ENCODE measurements at places on chromosomes 2 and 18. TPM values are rescaled to one million over a fixed set of nuclear protein-coding genes. Genes with fewer than 3 reads are reported as not detected.

DNA sequence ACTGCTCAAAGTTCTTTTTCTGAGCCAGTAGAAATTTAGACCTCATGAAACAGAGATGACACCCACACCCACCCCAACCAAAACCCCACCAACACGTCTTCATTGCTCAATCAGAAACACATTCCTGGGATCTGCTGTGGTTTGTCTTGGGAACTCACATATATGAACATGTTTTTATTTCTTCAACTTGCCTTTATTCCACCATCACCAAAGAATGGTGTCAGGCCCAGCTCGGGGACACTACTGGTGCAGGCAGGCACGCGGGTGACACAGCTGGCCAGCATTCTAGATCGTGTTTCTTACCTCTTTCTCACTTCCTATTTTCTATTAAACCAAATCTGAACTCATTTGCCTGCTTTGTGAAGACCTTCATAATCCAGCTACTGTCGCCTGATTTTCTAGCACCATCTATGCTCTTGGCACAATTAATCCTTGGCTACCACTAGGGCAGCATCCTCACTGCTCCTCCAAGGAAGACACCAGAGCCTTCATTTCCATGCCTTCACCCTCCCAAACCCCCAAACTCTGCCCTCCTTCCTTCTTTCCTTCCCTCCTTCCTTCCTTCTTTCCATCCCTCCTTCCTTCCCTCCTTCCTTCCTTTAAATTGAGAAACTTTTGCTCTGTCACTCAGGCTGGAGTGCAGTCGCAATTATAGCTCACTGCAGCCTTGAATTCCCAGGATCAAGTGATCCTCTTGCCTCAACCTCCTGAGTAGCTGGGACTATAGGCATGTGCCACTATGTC is 157.1 kb downstream of the BCL2 start:
- DNase-seq, result no peak

DNA sequence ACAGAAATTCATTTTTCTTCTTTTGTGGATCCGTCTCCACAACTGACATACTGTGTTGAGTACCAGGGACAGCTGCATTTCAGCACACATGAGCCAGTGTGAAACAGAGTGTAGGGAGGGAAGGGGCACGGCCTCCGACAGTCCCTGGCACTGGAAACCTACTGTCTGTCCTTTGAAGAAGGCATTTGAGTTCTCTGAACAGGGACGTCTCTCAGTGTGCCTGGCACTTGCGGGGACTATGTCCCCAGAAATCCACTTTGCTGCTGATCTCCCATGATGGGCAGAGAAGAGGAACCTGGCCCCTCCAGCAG is 48.1 kb downstream of the PLB1 start:
- DNase-seq, result no peak

GRCh38 chr18:79625924-79626561 is 53.6 kb upstream of the CTDP1 start:
- no peak for DNase-seq

GRCh38 chr18:31040686-31041270 is 1.8 kb downstream of the DSC3 start:
- no peak for DNase-seq

DNA sequence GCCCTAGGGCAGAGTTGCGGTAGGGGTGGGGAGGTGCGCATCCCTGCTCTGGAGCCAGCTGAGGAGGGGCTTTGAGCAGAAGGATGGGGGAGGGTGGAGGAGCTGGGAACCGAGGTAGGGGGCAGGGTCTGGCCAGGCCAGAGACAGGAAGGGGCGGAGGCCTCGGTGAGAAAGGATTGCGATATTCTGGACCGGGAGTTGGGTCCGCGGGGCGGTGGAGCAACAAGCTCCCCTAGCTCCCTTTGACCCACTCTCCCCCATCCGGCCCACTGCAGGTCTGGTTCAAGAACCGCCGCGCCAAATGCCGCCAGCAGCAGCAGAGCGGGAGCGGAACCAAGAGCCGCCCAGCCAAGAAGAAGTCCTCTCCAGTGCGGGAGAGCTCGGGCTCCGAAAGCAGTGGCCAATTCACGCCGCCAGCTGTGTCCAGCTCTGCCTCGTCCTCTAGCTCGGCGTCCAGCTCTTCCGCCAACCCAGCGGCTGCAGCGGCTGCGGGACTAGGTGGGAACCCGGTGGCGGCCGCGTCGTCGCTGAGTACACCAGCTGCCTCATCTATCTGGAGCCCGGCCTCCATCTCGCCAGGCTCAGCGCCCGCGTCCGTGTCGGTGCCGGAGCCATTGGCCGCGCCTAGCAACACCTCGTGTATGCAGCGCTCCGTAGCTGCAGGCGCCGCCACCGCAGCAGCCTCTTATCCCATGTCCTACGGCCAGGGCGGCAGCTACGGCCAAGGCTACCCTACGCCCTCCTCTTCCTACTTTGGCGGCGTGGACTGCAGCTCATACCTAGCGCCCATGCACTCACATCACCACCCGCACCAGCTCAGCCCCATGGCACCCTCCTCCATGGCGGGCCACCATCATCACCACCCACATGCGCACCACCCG is 4.8 kb downstream of the OTX1 start:
- no peak for DNase-seq

DNA sequence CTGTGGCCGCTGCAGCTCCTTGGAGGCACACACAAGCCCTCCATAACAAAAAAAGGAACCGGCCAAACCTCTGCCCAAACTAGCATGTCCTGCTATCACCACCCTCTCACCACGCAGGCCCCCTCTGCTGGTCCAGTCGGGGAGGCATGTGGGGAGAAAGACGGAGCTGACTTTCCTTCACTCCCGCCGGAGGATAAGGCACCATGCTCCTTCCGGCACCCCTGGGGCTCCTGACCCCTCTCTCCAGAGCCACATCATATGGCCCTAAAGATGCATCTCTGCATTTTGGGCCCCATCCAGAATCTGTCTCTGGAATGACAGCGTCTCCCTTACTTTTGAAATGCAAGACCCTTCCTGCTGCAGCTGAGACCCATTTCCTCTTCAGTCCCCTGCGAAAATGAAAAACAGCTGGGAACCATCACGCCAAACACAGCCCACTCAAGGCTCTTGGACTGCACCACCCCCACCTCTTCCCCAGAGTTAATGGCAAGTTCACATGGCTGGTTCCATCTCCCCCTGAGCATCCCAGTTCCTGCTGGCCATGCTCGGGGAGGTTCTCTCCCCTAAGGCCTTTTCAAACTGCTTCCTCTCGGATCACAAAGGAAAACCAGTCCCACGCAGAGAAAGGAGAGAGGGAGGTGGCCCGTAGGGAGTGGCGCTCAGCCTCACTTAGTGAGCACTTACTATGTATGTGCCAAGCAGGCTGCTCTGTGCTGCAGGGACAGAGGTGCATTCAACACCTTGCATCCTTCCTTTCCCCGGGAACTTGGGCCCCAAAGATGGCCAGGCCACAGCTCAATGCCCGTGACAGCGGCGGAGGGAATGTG is 35.2 kb upstream of the MLPH start:
- DNase-seq, result no peak

- DNase-seq, result no peak
Measured at GRCh38 chr2:138329591-138329990, 172.0 kb upstream of the SPOPL start.

DNA sequence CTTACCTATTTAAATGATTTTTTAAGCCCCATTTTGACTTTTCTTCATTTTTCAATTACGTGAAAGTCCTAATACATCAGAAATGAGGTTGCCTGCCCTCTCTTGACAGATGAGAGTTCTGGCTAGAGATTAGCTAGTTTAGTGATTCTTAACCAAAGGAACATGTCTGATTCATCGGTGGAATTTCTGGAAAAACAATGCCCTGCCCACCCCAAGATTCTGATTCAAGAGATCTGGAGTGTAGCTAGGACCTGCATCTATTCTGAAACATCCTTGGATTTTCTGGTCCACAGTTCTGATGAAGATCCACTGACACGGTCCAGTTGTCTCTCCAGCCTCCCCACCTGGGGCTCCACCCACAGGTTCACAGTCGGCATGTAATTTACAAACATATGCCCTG is 111.2 kb downstream of the KLF7 start:
- DNase-seq, result no peak

Gene FHOD3
- 32.9 TPM for total RNA-seq

Gene EPAS1
- total RNA-seq, result 44.3 TPM

Gene ARHGAP28
- total RNA-seq, result 6.7 TPM

Gene KCNS3
- total RNA-seq, result 13.0 TPM

Gene ITPRIPL1
- total RNA-seq, result 1.2 TPM

Gene CHAC2
- 3.5 TPM for total RNA-seq
